ENCODE measurements at places on chromosomes 4 and X.

- DNase-seq: no peak
These were observed 169.9 kb upstream of the RBPJ start for GRCh38 chr4:26150948-26151347.

DNA sequence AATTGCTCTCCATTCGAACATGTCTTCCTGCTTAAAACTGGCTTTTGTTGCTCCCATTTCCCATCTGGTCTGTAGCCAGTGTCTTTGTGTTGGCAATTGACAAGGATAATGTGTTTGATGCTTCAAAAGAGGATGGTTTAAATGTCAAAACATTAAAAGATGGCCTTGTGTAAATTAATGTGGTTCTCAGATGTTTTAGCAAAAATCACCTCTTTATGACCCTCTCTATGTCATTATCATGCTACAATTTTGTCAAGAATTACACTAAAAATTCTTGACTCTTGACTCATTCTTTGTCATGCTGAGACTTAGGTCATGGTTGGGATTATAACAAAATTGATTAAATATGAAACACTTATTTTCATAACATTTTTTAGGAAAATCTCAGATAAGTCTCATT lies 47.4 kb downstream of the TMEM131L start:
- DNase-seq: no peak

- DNase-seq: no peak
These were observed 31.5 kb upstream of the AFAP1 start for GRCh38 chr4:7971159-7971631.

DNA sequence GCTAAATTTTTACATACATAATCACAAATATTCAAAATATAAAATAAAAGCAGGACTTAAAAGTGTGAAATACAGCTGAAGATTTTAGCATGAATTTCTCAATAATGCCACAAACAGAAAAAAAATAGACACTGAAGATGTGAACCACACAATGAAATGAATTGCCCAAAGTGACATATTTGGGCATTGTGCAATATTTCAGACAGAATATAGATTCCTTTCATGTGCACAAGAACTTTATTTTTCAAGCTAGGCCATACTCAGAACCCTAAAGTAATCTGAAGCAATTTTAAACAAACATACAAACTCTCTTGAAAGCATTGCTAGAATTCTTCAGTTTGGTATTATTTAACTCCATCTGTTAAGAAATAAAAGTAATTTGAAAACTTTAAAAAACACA lies 764.1 kb downstream of the STIM2 start:
- DNase-seq: no peak

- DNase-seq: no peak
These were observed 19.6 kb downstream of the ACSL1 start for GRCh38 chr4:184806229-184806550.

GRCh38 chr4:4712800-4713528 lies 146.5 kb upstream of the MSX1 start:
- no peak for DNase-seq

DNA sequence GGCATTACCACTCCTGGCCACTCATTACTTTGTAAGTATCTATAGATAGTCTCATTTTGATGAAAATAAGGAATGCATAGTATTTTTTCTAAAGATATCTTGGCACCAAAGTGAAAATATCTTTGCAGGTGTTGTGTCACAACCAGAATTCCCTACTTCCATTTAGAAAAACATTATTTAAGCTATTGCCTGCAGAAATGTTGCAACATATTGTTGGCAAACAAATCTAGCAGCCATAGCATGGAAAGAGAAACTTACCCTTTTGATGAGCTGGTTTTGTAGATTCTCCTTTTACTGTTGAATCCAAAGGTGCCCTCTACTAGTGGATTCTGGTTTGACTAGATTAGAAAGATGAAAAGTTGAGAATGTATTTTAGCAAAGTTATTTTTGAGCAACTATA lies 138.8 kb downstream of the AREG start:
- no peak for DNase-seq

Data from cerebellar nuclear complex (tissue), 1 donor.